ENCODE measurements at places on chromosomes 13 and 19.

DNA sequence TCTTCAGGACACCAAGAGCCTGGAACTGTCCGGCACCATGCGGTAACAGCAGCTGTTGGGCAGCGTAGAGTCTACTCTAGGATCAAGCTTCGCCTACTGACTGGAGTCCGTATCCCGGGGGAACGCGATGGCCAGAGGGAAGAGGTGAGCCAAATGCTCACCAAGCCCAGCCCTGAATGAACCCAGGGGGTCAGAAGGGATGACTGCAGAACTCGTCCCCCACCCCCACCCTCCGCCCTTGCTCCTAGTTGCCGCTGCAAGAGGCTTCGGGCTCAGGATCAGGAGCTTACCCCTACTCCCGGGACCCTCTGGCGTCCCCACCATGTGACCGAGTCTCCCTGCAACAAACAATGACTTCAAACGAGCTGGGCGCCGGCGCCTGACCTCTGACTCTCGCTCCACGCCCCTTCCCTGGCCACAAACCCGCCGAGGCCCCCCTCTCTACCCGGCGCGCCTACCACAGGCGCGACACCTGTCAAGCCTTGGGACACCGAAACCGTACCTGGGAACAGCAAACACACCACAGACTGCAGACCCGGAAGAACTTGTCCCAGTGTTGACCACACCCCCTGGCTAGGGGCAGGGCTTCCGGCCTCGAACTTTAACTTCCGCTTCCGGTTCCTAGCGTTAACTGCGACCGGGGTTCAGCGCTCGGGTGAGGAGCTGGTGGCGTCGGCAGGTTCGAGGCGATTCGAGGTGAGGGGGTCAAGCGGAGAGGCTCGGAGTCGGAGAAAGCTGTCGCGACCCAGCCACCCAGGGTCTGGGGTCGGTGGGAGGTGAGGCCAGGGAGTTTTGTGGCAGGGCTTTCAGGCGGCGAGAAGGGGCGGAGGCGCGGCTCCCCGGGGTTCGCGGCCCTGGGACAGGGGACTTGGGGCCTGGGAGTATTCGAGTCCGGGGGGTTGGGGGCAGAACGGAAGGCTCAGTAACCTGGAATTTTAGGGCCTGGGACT is at the start of gene UBL5:
TSS of gene UBL5 (plus strand) at position 630 of the 950 bp plus-strand sequence. CDS start 420 bp downstream, outside the sequence.
- DNase-seq: peak; percentile 86

DNA sequence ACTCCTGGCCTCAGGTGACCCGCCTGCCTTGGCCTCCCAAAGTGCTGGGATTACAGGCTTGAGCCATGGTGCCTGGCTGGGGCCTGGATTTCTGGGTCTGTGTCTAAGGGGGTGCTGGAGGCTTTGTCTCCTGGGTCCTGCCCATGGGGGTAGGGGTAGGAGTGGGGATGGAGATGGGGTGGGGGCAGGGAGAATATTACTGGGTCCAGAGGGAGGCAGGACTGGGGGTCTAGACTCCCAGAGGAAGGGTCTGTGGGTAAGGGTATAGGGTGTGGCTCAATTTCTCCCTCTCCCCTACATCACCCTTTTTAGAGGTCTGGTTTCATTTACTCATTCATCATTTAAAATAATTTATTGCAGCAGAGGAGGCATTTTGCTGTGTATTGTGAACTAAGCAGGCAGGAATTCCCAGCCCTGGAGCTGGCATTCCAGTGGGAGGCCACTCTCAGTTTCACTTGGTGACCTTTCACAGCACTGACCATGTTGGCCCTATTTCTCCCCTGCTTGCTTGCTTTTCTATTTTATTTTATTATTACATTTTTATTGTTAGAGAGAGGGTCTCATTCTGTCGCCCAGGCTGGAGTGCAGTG is 810 bp upstream of the NFKBID start:
- no peak for DNase-seq

DNA sequence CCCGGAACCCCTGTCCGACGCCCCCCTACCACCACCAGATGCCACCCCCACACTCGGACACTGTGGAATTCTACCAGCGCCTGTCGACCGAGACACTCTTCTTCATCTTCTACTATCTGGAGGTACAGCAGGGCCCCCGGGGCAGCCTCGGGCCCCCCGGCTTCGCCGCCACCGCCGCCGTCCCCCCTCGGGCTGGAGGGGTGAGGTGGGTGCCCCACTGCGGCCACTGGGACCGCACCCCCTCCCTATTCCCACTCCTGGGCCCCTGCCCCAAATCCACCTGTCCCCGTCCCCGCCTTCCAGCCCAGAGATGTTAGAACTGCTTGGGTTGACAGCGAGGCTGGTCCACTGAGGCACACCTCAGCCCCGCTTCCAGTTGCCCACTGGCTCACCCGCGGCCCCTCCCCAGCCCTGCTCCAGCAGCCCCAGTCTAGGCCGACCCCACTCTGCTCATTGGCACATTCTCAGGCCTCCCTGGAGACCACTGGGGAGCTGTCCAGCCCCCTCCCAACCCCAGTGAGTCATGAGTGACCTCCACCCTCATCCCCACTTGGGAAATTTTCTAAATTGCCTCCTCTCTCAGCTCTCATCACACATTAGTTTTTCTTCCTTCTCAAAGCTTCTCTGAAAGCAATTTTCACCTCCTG is 6.5 kb downstream of the LENG1 start:
- no peak for DNase-seq

DNA sequence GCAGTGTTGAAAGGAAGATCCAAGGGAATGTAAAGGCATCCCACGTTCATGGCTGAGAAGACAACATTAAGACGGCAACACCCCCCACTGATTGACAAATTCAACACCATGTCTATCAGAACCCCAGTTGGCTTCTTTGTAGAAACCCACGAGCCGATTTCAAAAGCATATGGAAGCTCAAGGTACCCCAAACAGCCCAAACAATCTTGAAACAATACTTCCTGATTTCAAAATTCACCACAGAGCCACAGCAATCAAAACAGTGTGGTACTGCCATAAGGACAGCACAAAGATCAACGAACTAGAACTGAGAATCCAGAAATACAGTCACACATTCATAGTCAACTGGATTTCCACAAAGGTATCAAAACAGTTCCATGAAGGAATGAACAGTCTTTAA is 6.2 kb downstream of the MIER2 start:
- no peak for DNase-seq

DNA sequence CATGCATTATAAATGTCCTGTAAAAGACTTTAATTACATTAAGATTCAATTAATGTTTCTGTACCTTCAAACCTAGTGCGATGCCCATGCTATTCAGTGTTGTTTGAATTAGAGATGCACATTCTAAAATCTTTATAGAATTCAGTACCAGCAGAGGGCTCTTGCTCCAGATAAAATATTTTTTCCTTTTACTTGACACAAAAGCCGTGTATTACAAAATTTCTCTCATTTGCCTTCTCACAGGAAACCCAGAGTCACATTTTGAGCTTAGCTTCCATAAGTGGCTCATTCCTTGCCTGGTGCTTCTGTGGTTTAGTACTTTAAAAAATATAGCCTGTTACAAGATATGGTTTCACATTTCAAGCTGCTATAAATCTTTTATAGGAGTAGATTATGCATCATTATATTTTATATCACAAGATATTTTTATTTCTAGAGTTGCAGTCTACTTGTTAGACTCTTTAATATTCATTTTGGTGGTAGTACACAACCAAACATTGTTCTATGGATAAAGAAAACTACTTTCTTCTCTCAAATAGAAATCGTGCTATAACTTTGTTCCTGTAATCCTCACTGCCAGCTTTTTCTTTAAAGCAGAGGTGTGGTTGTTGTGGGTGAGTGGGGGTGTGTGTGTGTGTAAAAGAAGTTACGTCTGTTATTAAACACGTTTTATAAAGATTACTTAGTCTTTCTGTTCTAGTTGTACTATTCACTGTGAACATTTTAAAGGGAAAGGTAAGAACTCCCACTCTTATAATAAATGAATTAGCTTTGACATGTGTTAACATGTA is 101.4 kb downstream of the RNF17 start:
- DNase-seq: no peak

GRCh38 chr19:11806354-11807098 is 7.5 kb upstream of the ZNF440 start:
- no peak for DNase-seq

DNA sequence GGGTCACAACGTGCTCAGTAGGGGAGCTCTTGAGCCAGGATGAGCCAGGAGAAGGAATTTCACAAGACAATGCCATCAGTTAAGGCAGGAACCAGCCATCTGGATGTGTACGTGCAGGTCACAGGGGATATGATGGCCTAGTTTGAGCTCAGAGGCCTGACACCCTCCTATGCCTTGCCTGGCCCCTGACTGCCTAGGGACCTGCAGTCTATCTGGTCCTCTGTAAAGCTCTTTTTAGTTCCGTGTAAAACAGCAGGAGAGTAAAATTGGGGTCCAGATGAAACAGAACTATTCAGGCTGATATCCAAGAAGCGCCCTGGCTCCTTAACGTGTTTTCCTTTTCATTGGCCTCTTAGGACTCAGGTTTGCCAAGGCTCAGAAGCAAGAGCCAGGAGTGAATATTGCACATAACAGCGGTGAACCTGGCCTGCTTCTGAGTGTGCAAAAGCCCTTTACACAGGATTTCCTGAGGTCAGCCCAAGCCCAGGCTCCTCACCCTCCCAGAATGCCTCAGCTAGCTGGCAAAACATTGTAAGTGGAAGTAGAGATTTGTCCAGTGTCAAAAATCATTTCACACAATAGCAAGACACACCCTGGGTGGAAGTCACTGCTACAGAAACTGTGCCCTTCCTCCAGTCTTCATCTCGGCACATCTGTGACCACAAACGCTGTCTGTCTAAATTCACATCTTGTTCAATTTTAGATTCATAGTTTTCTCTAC is 777.2 kb downstream of the UQCRFS1 start:
- DNase-seq: no peak

DNA sequence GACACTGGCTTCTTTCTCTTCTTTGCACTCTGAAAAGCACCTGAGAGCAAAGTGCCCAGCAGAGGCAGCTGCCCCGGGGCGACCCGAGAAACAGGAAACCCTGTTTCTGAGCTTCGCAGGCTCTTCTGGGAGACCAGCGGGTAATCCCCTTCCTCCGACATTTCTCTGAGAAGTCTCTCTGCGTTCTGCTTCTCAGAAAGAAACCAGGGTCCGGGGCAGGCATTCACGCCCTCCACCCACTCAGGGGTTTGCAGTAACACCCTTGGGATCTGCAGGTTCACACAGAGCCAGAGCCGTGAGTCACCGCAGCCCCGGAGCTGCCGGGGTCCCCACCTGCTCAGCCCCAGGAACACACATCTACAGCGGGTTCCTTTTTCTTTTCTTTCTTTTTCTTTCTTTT is 86.0 kb downstream of the GADD45B start:
- DNase-seq: no peak

- DNase-seq: no peak
Observed at GRCh38 chr13:53090461-53090860, 61.8 kb downstream of the OLFM4 start.

GRCh38 chr19:39582891-39583625 is 19.3 kb upstream of the LGALS13 start:
- DNase-seq: no peak

GRCh38 chr19:8612807-8613171 is 2.3 kb upstream of the ADAMTS10 start:
- DNase-seq: no peak

GRCh38 chr19:45692187-45693105 is at the start of gene QPCTL:
QPCTL (plus strand) TSS chr19:45692666; CDS start chr19:45692704, 38 bp downstream.
- peak; percentile 99 for DNase-seq

- no peak for DNase-seq
Observed at GRCh38 chr19:2246801-2247361, 2.2 kb upstream of the AMH start.

DNA sequence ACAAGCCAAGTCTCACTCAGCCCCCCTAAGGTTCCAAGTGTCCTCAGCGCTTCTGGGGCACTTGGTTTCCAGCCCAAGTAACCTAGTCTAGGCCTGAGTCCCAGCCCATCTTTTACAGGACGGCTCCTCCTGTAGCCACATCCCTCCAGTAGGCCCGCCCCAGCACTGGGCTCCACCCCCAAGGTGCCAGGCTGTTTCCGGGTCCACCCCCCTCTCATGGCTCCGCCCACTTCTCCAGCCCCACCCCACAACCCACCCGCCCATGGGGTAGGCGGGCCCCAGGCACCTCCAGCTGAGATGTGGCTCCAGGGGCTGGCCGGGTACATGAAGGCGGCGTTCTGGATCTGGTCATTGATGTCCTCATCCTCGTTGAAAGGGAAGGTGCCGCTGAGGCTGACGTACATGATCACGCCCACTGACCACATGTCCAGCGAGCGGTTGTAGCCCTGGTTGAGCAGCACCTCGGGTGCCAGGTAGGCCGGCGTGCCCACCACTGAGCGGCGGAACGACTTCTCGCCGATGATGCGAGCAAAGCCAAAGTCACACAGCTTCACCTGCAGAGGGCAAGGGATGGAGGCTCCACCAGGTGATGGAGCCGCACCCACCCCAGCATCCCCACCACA is 17.2 kb upstream of the DACT3 start:
- no peak for DNase-seq

- DNase-seq: no peak
Observed at GRCh38 chr13:93847162-93847561, 620.6 kb downstream of the GPC6 start.

- DNase-seq: no peak
Observed at GRCh38 chr19:50481351-50482149, 4.9 kb upstream of the GARIN5A start.

GRCh38 chr19:18439910-18440237 is 1.9 kb upstream of the ISYNA1 start:
- DNase-seq: no peak

DNA sequence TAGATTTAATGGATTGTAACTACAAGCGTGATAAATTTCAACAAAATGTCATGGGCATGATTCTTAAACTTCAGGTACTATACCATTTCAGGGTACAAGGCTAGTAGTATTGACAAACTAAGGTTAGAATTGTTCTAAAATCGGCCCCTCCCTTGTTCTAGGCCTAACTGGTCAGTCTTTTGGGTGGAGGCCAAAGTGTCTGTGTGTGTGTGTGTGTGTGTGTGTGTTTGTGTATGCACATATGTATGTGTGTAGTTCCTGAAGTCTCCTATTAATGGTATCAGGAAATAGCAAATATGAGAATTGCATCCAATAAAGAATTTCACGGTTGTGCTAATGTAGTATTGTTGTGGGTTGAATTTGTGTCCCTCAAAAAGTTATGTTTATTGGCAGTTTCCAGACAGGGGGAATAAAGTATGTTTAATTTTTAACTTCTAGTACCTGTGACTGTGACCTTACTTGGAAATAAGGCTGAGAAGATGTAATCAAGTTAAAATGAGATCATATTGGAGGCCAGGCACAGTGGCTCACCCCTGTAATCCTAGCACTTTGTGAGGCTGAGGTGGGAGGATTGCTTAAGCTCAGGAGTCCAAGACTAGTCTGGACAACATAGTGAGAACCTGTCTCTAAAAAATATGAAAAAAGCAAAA is 119.2 kb downstream of the KLF5 start:
- DNase-seq: no peak

- DNase-seq: no peak
Observed at GRCh38 chr19:27905074-27905473, 1307.9 kb downstream of the UQCRFS1 start.

GRCh38 chr13:34772881-34773280 is 169.2 kb upstream of the NBEA start:
- no peak for DNase-seq

GRCh38 chr19:17248011-17248776 is 2.5 kb upstream of the NR2F6 start:
- no peak for DNase-seq

DNA sequence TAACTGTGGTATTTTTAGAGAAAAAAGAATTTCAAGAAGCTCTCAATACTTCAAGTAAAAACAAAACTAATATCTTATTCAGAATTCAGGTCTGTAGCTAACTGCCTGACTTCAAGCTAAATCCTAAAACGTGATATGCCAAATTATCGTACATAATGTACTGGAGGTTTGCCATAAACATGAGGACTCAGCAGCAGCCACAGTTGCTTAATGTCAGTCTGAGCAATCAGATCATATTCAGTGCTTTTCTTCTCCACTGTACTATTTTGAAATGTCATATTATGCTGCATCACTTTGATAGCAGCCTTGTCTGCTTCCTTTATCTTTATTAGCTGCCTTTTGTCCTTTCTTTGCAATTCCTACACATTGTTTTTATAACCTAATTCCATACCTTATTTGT is 265.1 kb upstream of the EDNRB start:
- no peak for DNase-seq

Measured in iPS DF 19.7 (cell line).